ENCODE measurements at places on chromosomes 1 and 21.

GRCh38 chr1:30691480-30691879 is 31.9 kb downstream of the MATN1 start:
- no peak for DNase-seq

DNA sequence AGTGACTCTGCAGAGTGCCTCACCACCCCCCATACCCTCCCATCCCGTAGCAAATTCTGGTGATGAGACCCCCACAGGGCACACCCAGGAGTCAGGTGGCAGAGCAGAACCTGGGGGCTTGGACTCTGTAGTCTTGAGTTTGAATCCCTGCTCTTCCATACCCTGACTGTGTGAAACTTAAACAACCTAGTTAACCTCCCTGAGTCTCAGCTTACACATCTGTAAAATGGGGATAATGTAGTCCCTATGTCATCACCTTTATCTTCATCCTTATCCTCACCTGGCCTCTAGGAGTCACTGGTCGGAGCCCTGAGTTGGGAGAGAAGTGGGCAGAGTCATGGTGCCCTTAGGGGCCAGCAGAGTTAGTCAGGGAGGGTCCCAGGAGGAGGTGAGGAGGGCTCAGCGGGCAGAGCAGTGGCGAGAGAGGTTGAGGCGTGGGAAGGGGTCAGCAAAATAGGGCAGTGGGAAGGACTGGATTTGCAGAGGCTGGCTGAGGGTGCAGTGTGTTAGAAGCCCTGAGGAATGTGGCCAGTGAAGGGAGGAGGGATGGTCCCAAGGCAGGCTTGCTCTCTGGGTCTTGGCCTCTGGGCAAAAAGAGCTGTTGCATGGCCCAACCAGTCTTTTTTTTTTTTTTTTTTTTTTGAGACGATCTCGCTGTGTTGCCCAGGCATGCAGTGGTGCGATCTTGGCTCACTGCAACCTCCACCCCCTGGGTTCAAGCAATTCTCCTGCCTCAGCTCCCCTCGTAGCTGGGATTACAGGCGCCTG is 18.6 kb downstream of the C1orf167 start:
- no peak for DNase-seq

GRCh38 chr1:206591226-206591625 is 21.0 kb downstream of the EIF2D start:
- DNase-seq = no peak

DNA sequence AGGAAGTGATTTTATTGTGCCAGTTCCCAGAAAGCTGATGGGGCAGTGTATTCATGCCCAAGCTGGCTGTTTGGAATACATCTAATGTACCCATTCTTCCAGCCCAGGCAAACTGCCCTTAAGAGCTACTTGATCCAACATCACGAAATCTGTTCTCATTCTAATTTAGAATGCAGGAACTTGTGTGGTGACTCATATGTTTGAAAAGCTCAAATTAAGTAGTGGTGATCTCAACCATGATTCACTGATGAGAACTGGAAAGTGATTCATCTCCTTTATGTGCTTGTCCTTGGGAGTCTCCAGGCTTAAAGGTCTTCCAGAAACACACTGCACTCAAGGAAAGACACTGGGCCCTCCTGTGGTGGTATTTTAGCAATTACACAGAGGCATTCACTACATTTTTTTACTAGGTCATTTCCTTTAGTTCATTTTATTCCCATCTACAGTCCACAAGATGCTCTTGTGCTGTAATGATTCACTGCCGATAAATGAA is 65.4 kb downstream of the RPE65 start:
- DNase-seq = no peak

DNA sequence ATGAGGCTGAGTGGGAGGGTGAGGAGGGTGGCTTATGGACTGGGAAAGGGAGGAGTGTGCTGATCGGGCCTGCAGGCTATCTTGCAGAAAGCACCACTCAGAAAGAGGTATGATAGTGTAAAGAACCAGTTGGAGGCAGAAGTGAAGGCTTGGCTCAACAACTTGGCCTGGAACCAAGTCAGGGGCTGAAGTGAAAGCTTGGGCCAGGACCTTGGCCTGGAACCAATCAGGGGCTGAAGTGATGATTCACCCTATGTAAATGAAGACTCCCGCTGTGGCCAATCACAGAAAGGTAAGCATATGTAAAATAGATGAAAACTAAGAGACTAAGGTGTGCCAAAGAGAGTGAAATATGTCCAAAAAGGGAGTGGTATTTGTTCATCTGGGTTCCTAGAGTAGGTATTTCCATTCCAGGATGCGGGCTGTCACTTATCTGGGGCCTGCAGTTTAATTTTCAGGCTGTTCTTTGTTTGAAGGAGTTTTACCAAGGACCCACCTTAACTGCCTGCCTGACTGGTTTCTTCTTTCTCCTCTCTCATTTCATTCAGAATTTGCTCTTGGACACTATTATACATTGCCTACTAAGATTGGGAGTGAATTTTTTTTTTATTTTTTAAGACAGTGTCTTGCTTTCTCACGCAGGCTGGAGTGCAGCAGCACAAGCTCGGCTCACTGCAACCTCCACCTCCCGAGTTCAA is 5.1 kb upstream of the RFX5 start:
- DNase-seq = no peak

DNA sequence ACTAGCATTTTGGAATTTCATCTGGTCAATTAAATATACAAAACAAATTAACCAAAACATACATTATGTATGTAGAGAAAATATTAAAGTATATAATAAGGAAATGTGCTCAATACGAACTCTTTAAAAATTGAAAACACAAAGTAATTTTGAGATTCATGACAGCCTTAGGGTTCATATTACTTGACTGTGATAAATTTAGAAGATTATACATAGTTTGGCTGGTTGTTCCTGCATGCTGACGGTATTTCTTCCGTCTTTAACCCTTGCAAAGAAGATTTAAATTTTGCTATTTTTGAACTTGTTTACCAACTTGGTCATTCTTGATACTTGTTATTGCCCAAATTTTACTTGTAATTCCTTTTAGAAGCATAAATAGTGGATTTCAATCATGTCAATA is 298.2 kb downstream of the NFIA start:
- no peak for DNase-seq

Measured in stimulated activated CD4-positive, alpha-beta T cell treated with anti-CD3 and anti-CD28 coated beads, Interleukin-1b, Interleukin-23, amount 100 ng/mL, for 1 hour (primary cell).